ENCODE measurements at places on chromosomes 2 and 18. TPM values are rescaled to one million over a fixed set of nuclear protein-coding genes. Genes with fewer than 3 reads are reported as not detected.

Gene MATN3
- total RNA-seq: 35.2 TPM

Gene KCNE4
- total RNA-seq: 8.2 TPM

DNA sequence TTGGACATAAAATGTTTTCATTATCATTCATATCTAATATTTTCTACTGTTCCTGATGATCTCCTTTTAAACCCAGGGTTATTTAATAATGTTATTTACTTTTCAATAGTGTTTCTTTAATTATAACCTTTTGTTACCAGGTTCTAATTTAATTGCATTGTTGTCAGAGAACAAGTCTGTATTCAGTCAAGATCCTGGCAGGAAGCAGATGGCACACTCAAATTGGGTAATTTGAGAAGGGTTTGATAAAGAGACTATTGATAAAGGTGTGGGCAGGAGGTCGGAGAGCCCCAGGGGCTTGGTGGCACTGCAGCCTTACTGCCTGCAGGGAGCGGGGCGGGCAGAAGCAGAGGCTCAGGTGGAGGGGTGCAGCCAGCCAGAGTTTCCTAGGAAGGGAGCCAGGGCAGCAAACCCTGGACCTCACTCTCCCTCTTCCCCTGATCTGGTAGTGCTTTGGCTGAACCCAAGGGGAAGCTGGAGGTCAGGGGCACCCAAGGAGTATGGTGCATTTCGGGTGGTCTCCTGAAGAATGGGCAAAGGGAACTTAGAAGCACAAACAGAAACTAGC is 2.3 kb upstream of the KIF1A start:
- peaks cover 92% of the 10 kb centered on the region for H3K27me3 ChIP-seq
- no peaks in the 10 kb centered on the region for H3K36me3 ChIP-seq
- H3K4me1 ChIP-seq: no peaks in the 10 kb centered on the region

GRCh38 chr18:28178720-28179119 is 1.8 kb upstream of the CDH2 start:
- DNase-seq: no peak
- no peak overlapping the region for H3K27ac ChIP-seq
- no peak overlapping the region for H3K4me3 ChIP-seq

Gene VWC2L
- total RNA-seq: not detected

GRCh38 chr2:210303498-210303897 is 11.5 kb downstream of the MYL1 start:
- H3K27me3 ChIP-seq: no peaks in the 10 kb centered on the region
- H3K36me3 ChIP-seq: no peaks in the 10 kb centered on the region
- H3K27ac ChIP-seq: no peak overlapping the region
- H3K4me3 ChIP-seq: no peak overlapping the region

Gene IDH1
- 45.7 TPM for total RNA-seq

DNA sequence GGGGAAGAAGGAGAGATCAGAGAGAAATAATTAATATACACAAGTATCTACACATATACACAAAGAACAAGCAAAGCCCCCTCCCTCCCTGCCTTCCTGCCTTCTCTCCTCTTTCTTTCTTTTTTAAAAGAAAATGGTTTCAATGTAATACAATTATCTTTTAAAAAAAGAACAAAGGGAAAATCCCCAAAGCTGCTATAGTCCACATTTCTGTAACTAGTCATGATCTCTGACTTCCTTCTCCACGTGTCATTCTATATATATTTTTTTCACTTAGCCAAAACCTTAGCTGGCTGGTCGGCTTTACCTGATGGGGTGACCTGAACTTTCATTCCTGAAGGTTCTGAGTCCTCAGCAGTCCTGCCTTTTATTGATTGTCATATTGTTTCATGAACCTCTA is 44.3 kb downstream of the MAP3K20 start:
- no peak overlapping the region for H3K27ac ChIP-seq
- no peak overlapping the region for H3K4me3 ChIP-seq
- H3K27me3 ChIP-seq: no peaks in the 10 kb centered on the region
- no peaks in the 10 kb centered on the region for H3K4me1 ChIP-seq
- DNase-seq: no peak
